ENCODE measurements at places on chromosomes 3 and 15.

DNA sequence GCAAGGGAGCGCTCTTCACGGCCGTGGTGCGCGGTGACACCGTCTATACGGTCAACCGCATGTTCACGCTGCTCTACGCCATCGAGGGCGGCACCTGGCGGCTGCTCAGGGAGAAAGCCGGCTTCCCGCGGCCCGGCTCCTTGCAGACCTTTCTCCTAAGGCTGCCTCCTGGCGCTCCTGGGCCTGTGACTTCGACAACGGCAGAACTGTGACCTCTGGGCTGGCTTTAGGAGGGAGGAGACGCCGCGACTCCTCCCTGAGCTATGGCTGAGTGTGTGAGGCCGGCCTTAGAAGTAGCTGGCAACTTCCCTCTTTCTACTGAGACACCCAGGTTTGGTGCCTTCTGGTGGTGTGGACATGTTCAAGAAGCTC is 1.4 kb downstream of the KBTBD13 start:
- peak; percentile 34 for DNase-seq

DNA sequence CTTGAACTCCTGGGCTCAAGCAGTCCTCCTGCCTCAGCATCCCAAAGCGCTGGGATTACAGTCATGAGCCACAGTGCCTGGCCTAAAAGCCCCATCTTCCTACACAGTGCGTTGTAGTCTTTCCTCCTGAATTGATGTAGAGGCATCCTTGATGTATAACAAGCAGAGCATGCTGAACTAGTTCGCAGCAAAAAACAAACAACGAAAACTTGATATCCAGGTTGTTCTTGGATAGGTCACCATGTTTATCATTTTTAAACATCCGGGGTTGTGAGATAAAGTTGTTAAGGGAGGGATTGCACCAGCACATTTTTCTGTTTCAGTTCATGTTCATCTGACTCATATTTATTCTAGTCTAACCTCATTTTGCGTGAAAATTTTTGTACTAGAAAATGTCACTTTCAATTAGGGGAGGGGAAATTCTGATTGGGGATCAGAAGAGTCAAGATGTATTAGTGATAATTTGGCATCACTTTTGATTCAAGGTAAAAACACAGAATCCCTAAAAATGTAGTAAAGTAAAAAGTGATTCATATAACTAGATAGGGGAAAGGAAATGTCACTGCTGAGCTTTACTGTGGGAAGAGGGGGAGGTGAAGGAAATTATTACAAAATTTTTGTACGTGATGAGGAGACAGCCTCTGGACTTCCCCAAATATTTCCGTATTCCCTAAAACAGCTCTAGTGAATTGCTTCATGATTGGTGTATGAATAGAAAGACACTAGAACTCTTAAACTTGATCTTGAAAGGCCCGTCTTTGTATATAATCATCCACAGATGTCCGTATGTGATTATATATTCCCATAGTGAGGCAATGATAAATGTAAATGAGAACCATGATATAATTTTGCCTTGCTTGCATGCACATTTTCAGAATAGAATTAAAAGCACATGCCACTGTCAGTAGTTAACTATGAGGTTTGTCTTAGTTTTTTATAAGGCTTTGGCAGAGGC is 22.9 kb downstream of the RAB8B start:
- no peak for DNase-seq

DNA sequence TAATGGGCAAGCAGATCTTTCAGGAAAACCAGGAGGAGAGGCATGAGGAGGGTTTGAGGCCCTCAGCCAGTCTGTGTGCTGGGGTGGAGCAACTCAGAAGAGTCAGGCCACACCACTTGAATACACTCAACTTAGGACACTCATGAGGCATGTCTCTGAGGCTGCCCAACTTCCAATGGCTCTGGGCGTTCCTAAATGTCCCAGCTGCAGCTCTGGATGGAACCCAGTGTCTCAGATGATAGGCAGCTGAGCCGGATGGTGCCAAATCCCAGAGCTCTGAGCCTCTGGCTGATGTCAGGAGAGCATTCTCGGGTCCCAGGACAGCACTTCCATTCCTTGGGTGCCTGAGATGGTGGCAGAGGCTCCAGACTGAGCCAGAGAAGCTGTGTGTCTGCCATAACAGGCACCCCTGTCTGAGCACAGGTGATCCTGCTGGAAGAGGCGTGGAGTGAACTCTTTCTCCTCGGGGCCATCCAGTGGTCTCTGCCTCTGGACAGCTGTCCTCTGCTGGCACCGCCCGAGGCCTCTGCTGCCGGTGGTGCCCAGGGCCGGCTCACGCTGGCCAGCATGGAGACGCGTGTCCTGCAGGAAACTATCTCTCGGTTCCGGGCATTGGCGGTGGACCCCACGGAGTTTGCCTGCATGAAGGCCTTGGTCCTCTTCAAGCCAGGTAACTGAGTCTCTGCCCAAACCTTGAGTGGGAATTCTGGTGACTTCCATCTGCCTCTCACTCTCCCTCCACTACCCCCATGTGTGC is 2.8 kb downstream of the NR2E3 start:
- no peak for DNase-seq

- DNase-seq = no peak
Measured at GRCh38 chr3:22371036-22371435, 620.0 kb upstream of the ZNF385D start.

GRCh38 chr3:52456169-52456799 is 880 bp downstream of the NISCH start:
- no peak for DNase-seq

- no peak for DNase-seq
Measured at GRCh38 chr15:45107941-45108630, 5.9 kb downstream of the DUOX2 start.

- DNase-seq = no peak
Measured at GRCh38 chr15:90930861-90931574, 1.3 kb downstream of the HDDC3 start.

DNA sequence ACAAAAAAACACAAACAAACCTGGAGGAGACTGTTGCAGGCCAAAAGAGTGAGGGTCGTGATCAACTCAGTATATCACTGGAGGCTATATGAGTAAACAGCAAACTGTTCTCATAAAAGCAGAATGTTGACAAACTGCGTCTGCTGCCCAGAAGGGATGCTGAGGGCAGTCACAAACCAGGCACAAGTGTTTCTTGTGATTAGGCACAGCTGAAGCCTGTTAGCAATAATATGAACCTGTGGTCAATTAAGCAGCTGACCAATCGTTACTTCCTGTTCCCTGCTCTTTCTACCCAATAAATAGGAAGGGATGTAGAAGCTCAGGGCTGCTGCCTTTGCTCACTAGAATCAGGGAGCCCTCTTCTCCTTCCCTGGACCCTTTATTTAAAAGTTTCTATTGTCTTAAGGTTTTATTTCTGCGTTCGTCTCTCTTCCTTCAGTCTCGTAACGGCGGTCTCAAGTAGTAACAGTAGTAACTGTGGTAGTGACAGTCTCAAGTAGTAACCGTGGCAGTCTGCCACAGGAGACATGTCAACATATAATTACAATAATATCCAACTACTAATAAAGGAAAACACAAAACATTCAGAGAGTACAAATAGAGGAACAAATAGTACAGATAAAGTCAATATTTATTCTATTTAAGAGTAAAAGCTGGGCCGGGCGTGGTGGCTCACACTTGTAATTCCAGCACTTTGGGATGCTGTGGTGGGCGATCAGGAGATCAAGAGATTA is 698.4 kb upstream of the CCDC54 start:
- DNase-seq = no peak

- DNase-seq = no peak
Measured at GRCh38 chr3:150439657-150440056, 31.6 kb downstream of the TSC22D2 start.

DNA sequence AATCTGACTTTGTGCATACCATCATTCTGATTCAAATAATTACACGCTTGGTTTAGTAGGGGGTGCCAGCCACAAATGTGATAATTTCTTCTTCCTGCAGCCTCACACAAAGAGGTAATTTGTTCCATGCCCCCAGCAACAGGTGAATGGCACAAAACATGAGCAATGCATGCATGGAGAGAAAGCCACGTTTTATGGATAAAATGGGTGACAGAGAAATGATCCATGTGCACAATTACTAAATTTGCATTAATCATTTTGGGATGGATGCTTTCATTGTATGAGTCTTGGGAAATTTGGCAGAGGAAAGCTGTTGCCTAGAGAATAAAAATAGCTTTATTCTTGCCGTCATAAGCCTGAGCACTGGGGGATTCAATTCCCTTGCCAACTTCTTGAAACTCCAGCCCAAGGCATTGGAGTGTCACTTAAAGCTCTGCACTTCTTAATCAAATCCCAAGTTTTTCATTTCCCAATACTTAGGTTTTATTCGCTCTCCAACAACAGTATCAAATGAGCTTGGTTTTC is 411.6 kb downstream of the GBE1 start:
- DNase-seq = no peak

GRCh38 chr15:70323111-70323851 is 225.6 kb upstream of the TLE3 start:
- no peak for DNase-seq

DNA sequence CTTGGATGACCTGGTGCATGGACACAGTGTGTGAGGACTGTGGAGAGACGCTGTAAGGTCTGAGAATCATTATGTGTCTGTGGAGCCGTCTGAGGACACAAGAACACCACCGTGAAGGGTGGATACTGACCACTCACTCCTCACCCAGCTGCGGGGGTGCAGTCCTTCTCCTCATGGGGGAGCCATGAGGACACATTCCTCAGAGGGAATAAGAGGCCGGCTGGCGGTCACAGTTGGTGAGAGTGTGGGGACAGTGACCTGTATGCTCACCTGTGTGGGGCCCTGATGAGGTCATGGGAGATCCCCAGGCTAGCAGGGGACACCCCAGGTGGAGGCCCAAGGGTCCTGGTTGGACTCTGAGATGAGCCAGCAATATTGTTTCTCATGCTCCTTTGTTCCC is 2.5 kb upstream of the TRPM1 start:
- DNase-seq = no peak

GRCh38 chr3:9347887-9348286 is 15.0 kb upstream of the THUMPD3 start:
- no peak for DNase-seq

- no peak for DNase-seq
Measured at GRCh38 chr3:134449951-134450350, 35.8 kb downstream of the ANAPC13 start.

GRCh38 chr15:40266828-40267304 is 16.0 kb downstream of the ANKRD63 start:
- DNase-seq = no peak

DNA sequence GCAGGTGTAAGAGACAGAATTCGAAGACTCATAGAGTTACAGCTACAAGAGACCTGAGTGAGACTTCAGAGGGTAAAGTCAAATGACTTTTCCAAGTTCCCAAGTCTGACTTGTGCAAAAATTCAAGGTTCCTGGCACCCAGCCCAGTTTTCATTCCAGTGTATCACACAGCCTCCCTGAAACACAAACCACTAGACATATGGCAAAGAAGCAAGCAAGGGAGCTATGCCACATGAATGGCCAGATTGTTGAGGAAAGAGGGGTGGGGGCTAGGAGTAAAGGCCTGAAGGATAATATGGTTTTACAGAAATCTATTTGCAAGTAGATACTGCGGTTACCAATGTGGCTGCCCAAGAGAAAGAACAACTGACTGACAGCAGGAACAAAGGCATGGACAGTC is 301.2 kb downstream of the MECOM start:
- no peak for DNase-seq

GRCh38 chr3:141049681-141050080 is 1.5 kb upstream of the SPSB4 start:
- DNase-seq = no peak

DNA sequence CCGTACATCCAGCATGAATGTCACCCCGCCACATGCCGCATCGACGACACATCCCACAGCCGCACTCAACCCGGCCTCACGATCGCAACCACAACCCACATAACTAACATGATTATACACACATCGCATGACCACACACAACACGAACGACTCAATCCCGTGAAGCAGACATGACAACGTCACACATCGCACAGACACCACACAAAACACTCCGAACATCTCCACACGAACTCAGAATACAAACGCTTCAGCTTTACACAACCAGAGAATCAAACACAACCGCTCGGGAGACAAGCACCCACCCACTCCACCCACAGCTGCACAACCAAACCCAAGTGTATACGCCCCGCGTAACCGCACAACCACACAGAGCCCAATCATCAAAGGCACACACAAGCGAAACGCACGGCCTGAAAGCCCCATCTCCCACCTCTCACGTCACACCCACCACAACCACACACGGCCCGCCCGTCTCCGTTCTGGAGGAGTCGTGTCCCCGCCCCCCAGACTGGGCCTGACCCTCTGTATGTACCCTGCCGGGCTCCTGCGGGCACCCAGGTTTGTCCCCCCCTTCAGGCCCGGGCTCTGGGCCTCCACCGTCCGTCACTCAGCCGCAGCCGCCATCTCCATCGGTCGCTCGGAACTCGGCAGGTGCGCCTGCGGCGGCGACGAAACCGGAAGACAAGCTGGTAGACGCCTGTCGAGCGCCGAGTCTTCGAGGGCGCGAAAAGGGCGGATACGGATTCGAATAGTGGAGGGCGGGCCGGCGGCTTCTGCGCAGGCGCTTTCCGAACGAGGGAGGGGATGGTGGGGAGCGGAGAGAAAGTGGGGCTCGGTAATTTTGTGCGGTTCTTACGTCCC is at the start of gene RBSN:
RBSN (minus strand) TSS at position 646 of the 861 bp plus-strand sequence. CDS start 3,028 bp downstream, outside the sequence.
- DNase-seq = peak; percentile 89
